DMS79 treated with DMSO at 0.1 percent for 48 hours (cell line): ENCODE measurements at places on chromosomes 11 and 22.

GRCh38 chr11:77821349-77821851 is 456 bp downstream of the AAMDC start:
- DNase-seq, result no peak

GRCh38 chr22:20170170-20170569 is 19.3 kb upstream of the CCDC188 start:
- no peak for DNase-seq

DNA sequence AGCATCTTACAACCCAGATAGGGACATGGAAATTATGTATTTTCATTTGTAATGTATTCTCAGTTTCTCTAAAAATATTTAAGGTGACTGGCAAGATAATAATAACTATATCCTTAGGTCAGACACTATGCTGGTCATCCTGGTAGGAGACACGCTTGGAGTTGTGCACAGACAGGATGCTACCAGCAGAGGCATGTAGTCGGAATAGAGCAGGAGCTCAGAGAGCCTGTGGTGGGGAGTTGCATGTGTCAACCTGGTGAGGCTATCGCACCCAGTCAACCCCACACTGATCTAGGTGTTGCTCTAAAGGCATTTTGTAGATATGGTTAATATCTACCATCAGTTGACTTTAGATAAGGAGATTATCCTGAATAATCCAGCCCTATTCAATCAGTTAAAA is 318.5 kb downstream of the MIAT start:
- DNase-seq, result no peak

- DNase-seq, result peak; percentile 37
These were observed 39.7 kb upstream of the TH start for GRCh38 chr11:2211113-2211971.

- DNase-seq, result no peak
These were observed 72.3 kb downstream of the PPP6R3 start for GRCh38 chr11:68532727-68533369.

DNA sequence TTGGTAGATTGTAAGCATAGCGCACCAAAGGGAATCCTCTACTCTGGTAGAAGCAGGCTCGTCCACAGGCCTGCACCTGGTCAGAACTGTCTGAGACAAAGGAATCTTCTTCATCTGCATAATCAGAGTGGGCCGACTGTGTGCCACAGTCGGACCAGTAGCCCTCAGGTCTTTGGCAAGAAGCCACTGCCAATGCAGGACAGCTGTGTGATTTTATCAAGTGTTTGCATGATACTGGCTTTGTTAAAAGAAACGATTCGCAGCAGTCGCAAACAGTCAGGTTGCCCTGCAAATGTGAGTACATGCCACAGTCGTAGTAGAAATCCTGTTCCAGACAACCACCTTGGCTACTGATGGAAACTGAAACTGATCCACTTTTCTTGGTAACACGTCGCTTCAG is 4.9 kb upstream of the CCDC34 start:
- DNase-seq, result no peak

DNA sequence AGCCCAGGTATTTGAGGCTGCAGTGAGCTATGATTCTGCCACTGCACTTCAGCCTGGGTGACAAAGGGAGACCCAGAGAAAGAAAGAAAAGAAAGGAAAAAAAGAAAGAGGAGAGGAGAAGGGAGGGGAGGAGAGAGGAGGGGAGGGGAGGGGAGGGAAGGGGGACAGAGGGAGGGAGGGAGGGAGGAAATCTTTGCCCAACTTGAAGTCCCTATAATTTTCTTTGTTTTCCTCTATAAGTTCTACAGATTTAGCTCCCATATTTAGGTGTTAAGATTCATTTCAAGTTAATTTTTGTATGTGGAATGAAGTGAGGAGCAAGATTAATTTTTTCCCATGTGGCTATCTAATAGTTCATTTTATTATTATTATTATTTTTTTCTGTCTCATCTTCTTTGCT is 328.3 kb downstream of the LARGE1 start:
- no peak for DNase-seq

GRCh38 chr22:20209761-20210250 is 58.3 kb downstream of the RTN4R start:
- DNase-seq, result no peak

GRCh38 chr11:131409345-131409744 is 38.9 kb downstream of the NTM start:
- DNase-seq, result no peak

DNA sequence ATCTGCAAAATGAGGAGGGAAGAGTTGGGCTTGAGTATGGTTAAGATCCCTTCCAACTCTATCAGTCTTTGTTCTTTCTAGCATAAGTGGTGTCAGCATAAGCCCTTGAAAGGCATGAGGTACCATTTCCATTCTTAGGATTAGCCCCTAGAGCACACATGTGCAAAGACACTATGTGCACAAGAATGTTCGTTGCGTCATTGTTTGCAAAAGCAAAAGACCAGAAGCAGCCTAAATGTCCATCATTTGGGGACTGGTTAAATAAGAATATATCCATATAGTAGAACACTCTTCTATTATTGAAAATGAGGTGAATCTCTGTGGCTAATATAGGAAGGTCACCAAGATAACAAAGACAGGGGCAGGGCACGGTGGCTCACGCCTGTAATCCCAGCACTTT is 10.0 kb upstream of the KCTD14 start:
- no peak for DNase-seq

DNA sequence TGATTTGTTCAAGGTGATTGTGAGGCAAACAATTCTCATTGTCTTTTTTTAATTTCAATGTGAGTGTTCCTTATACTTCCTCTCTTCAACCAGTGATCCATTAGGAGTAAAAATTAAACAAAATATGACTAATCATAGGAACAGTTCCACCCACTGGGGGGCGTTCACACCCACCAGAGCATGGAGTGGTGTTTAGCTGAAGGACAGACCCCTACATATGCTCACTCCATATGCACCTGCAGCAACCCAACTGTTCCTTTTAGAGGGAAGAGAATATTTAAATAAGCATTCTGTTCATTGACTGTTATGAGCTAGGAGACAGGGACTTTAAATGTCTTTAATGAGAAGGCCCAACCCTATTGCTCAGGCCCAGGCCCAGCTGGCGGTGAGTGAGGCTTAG is 78.7 kb upstream of the DRD2 start:
- DNase-seq, result peak; percentile 20

GRCh38 chr11:78717041-78717440 is 142.4 kb upstream of the NARS2 start:
- DNase-seq, result no peak
